ENCODE measurements at places on chromosomes 7 and 10.
A peak's percentile ranks its signal among the peaks of the same experiment; 100 is the strongest.

DNA sequence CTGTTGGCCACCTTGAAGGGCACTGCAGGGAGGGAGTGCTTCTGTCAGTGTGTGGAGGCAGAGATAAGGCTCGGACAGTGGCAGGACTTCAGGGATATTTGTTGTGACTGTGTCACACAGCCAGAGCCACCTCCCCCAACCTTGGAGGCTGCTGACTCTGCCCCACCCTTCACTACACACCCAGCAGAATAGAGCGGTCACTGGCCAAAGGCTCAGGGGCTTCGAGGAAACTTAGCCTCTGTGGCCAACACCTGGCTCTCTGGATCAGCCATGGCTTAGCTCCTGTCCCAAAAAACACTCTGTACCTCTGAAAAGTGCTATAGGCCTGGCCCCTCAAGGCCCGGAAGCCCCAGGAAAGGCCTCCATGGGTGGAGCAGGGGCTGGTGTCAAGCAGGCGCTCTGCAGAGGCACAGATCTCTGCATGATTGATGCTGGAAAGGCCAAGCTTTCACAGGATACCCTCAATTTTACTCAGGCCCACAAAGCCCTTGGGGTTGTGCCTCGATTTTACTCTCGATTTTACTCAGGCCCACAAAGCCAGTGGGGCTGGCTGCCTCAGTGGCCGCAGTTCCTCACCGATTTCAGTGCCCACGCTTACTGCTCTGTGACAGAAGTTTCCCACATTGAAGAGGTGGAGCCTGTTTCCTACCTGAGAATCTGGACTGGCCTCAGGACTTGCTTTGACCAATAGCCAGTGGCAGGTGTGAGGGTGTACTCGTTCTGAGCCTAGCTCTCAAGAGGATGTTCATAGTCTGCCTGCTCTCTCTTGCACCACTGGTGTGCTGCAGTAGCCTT lies 113.2 kb upstream of the GPR26 start:
- DNase-seq = peak; percentile 43

DNA sequence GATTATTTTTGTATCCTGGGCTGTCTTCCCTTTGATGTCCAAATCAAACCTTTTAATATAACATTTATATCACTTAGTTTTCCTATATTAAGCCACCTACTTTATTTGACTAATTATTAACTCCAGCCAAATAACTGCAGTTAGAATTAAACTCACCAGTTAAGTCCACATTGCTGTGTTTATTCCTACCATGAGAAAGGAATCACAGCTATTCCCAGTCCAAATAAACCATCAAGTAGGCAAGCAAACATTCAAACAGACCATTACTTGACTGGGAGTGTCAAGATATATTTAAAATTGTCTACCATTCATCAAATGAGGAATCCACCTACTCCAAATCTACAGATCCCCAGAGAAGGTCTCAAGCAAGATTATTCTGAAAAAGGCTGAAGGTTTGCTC lies 22.4 kb downstream of the PDE1C start:
- no peak for DNase-seq

- DNase-seq = no peak
These were observed 53.0 kb downstream of the SH2D4B start for GRCh38 chr10:80590585-80591125.

GRCh38 chr7:913736-914520 lies 37.6 kb downstream of the GET4 start:
- DNase-seq = no peak

- DNase-seq = peak; percentile 68
These were observed 115.5 kb upstream of the DIP2C start for GRCh38 chr10:804787-805619.

GRCh38 chr10:96896884-96897589 lies 64.9 kb downstream of the LCOR start:
- no peak for DNase-seq

- DNase-seq = no peak
These were observed 11.5 kb upstream of the OGA start for GRCh38 chr10:101829561-101830315.

DNA sequence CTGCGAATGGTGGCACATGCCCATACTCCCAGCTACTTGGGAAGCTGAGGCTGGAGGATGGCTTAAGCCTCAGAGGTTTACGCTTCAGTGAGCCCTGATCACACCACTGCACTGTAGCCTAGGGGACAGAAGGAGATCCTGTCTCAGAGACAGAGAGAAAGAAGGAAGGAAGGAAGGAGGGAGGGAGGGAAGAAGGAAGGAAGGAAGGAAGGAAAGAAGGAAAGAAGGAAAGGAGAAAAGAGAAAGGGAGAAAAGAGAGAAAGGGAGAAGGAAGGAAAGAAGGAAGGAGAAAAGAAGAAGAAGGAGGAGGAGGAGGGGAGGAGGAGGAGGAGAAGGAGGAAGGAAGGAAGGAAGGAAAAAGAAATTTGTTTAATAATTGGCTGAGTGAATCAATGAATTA lies 13.0 kb upstream of the SAR1A start:
- no peak for DNase-seq

- no peak for DNase-seq
These were observed 57.5 kb downstream of the EXOC4 start for GRCh38 chr7:133310232-133310862.

DNA sequence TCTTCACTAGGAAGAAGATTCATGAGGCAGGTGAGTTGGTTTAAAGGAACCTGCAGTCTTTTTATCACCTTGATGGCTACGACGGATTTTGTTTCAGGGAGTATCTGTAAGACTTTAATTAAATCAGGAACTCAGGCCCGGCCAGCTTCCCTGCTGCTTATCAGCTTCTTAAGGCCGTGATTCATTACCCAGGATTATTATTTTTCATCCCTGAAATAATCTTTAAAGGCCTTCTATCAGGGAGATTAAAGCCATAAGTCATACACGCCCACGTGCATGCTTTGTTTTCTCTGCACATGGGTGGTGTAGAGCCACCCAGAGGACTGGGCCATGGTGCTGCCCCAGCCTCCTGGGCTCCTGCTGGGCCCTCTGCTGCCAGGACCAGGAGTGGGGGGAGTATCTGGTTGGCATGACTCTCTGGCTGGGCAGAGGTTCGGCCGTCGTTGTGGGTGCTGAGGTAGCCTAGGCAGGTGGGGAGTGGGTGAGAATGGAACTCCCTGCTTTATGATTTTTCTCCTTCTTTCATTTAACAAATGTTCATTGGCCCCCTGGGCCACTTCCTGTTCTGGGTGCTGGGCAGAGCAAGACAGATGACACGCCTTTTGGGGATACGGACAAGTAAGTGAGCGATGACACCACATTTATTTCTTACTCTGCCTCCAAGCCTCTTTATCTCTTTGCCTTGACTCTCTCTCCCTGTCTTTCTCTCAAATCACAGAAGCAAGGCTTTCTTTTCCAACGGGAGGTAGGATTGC lies 39.0 kb upstream of the PCBD1 start:
- no peak for DNase-seq

GRCh38 chr10:73965890-73966768 lies 31.8 kb upstream of the VCL start:
- DNase-seq = peak; percentile 95

DNA sequence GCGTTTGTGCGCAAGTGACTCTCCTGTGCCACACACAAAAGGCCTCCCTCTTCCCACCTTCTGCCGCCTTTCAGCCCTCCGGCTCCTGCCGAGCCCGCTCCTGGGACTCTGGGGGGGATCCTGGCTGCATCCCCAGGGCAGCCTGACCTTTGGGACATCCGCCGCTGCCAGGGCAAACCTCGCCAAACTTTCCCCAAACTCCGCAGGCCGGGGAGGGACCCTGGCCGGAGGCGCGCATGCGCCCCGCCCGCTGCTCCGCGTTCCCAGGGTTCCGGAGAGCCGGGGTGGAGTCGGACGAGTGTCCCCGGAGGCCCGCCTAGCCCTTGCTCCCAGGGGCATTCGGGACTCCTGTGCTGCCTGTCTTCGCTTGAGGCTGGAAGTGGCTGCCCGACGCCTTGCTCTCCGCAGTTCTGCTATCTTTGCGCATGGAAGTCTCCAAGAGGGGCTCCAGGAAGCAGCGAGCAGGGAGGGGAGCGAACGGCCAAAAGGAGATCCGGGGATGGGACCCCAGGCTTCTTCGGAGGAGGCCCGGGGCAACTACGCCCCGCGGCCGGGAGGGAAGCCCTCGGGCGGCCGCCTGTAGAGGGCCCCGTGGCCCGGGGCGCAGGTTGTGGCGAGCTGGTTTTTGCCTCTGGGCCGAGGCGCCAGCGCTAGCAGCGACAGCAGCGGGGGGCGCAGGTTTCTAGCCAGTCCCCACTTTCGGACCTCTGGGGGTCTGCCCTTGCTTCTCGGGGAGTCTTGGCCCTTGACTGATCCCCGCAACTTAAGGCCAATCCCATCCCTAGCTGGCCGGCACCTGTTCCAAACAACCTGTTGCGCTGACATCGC lies 7.0 kb downstream of the PTF1A start:
- DNase-seq = no peak

- no peak for DNase-seq
These were observed 13.4 kb downstream of the SLC26A3 start for GRCh38 chr7:107789647-107790046.

- DNase-seq = no peak
These were observed 10.5 kb downstream of the CRCP start for GRCh38 chr7:66125052-66125694.

All from coronary artery (tissue), 2 donors.